ENCODE measurements at places on chromosomes 6 and 20.

- no peak for DNase-seq
These were observed 33.2 kb downstream of the VEGFA start for GRCh38 chr6:43803055-43803782.

- DNase-seq, result no peak
These were observed 43.2 kb downstream of the PREP start for GRCh38 chr6:105359419-105360370.

GRCh38 chr6:82217018-82217586 lies 30.4 kb downstream of the IBTK start:
- no peak for DNase-seq

DNA sequence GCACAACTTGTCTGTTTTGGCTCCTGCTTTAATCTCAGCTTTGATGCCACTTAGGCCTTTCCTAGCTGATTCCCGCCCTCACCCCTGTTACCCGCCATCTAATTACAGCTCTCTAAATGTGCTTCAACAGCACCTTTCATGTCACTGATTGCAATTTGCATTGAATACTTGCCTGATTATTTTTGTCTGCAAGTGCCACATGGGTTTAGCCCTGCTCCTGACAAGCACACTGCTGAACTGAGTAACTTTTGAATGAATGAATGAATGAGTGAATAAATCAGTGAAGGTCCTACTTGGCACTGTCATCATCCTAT lies 591 bp upstream of the DCBLD1 start:
- no peak for DNase-seq
